ENCODE measurements at places on chromosomes 11 and 22.

DNA sequence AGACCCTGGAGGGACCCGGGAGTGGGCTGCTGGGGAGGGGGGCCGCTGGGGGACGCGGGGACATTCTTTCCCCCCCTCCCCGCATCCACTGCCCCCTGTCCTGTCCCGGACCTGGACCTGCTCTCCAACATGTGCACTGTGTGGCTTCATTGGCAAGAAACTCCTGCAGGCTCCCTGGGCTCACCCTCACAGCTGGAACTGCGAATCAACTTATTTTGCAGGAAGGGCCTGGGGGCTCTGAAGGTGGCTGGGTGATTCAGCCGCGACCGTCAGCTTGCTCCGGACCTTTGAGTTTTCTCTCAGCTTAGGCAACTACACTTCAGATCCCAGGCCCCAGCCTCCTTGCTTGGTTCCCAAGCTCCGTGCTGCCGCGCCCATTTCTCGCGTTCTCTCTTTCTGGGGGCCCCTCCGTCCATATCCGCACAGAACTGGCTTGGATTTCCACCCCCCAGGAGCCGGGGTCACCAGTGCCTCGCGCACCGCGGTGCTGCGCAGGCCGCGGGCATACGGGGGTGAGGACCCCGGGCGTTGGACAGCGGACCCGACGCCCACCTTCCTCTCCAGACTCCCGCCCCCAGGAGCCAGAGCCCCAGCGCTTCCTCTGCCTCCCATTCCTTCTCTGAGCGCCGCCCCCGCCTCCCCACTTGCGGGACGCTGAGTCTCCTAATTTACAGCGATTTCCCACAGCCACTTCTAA is 471 bp upstream of the AHNAK start:
- DNase-seq, result no peak

DNA sequence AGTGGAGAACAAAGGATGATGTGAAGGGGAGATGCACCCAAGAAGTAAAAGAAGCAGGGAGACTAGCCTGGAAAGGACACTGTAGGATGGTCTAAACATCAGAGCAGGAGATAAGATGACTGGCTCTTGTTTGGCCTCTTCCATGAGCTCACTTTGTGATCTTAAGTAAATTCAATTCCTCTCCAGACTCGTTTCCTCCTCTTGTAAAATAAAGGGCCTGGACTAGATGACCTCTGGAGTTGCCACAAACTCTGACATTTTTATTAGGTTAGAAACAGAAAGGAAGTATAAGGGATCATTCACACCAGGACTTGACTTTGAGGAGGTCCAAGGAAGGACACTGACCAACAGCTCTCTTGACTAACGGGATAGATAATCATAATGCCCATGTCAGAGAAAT is 60.2 kb upstream of the SCUBE2 start:
- no peak for DNase-seq

DNA sequence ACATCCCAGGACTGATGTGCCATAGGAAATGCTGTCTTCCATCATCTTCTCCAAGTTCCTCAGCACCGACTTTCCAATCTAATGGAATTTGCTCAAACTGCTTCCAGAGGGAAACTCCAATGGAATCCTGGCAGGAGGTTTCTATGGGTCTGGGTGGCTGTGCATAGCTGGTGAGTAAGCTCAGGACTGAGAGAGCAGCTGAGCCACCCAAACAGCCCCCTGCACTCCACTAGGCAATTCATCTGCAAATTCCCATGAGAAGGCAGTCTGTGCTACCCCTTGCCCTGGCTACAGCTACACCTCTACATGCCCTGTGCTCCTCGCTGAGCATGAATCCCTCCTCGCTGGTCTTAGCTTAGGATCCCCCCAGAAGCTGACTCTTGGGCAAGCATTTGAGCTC is 127.9 kb upstream of the CSNK2A3 start:
- DNase-seq, result no peak

- no peak for DNase-seq
Observed at GRCh38 chr11:132080127-132080526, 709.7 kb downstream of the NTM start.

GRCh38 chr11:29251738-29252137 is 765.1 kb downstream of the KCNA4 start:
- DNase-seq, result no peak

DNA sequence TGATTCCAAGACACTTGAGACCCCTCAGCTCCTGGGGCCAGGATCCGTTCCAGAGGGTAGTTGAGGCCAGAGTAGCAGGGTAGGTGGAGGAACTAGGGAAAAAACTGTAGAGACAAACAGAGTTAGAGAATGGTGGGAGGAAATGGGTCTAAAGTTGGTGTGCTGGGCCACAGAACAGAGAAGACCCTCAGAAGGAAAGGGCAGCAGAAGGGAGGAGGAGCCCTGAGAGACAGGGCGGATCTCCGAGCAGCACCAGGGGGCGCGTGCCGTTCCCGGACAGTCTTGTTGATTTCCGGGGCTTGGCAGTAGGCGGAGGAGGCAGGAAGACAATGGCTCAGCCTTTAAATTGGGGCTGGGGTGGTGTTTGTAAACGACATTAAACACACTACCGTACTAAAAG is 2.4 kb upstream of the CECR2 start:
- peak; percentile 4 for DNase-seq

DNA sequence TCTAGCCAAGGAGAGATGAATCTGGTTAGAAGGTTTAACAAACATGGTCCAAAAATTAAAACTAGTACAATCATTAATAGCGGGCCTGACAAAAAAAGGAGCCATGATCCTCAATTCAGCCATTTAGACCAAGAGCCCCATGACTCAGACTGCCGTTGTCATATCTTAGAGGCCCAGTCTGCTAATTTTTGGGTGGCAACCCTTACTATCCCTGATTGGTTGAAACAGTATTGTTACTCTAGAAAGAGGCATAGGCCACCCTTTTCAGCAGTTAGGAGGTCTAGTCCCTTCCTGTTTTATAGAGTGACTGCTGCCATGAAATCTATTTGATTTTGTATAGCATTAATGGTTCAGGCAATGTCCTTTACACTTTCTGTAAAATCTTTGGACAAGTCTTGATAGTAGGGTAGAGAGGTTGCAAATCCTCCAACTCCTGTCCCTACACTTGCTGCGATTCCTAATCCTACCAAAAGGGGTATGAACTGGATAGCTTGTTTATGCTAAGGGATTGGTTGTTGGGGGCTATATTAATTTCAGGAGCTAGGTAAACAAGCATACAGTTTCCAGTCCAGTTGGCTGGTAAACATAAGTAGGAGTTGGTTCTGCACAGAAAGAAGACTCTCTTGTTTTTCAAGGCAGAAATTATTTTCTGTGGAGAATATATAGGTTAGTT is 1056.3 kb upstream of the CNTN5 start:
- no peak for DNase-seq

DNA sequence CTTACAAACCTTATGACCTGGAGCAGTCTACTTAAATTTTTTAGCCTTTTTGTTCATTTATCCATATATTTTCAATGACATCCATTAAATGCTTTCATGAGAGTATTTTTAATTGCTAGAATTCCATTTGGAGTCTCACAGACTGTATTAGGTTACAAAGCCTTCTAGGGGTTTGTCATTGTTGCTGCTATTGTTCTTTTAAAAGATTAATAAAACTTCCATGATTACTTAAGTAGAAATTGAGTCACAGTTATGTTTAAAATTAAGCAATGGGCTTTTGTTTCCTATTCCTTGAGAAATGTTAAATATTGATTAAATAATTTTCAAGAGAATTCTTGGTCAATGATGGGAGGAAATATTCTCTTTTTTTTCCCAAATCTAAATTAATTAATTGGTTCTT is 1408.4 kb upstream of the RAG2 start:
- no peak for DNase-seq

DNA sequence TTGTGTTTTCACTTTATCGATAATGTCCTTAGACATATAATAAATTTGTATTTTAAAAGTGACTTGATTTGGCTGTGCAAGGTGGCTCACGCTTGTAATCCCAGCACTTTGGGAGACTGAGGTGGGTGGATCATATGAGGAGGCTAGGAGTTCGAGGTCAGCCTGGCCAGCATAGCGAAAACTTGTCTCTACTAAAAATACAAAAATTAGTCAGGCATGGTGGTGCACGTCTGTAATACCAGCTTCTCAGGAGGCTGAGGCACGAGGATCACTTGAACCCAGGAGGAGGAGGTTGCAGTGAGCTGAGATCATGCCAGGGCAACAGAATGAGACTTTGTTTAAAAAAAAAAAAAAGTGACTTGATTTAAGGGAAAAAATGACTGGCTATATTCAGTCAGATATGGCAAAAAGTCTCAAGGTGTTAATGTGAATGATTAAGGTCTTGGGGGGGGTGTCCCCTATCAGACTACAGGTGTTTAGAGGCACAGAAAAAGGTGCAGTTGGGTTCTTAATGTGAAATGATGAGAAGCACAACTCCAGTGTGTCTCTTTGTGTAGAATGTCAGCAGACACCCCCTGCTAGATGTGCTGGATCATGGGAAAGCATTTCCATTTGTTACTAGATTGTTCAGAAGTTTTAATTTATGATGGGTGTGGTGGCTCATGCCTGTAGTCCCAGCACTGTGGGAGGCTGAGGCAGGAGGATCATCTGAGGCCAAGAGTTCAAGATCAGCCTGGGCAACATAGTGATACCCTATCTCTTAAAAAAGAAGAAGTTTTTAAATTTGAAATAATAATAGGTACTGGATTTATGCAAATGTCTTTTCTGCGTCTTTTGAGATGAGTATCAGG is 17.0 kb downstream of the NEAT1 start:
- DNase-seq, result peak; percentile 19

- no peak for DNase-seq
Observed at GRCh38 chr22:33105501-33105911, 47.3 kb upstream of the SYN3 start.

DNA sequence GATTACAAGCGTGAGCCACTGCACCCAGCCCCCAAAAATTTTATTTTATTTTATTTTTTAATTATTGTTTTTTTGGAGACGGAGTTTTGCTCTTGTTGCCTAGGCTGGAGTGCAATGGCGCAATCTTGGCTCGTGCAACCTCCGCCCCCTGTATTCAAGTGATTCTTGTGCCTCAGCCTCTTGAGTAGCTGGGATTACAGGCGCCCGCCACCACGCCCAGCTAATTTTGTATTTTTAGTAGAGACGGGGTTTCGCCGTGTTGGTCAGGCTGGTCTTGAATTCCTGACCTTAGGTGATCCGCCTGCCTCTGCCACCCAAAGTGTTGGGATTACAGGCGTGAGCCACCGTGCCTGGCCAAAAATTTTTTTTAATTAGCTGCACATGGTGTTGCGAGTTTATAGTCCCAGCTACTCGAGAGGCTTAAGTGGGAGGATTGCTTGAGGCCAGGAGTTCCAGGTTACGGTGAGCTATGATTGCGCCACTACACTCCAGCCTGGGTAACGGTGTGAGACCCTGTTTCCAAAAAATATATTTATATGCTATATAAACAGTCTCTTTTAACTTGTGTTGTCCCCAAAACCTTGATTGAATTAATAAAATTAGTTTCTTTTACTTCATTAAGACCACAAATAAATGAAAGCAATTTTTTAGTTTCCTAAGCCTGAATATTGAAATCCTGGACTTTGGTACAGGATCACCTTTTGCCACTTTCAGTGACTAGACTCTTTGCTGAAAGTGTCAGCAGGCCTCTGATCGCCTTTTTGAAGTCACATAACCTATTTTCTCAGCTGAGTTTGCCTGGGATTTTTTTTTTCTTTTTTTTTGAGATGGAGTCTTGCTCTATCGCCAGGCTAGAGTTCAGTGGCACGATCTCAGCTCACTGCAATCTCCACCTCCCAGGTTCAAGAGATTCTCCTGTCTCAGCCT is 16.2 kb downstream of the ATG13 start:
- DNase-seq, result no peak

DNA sequence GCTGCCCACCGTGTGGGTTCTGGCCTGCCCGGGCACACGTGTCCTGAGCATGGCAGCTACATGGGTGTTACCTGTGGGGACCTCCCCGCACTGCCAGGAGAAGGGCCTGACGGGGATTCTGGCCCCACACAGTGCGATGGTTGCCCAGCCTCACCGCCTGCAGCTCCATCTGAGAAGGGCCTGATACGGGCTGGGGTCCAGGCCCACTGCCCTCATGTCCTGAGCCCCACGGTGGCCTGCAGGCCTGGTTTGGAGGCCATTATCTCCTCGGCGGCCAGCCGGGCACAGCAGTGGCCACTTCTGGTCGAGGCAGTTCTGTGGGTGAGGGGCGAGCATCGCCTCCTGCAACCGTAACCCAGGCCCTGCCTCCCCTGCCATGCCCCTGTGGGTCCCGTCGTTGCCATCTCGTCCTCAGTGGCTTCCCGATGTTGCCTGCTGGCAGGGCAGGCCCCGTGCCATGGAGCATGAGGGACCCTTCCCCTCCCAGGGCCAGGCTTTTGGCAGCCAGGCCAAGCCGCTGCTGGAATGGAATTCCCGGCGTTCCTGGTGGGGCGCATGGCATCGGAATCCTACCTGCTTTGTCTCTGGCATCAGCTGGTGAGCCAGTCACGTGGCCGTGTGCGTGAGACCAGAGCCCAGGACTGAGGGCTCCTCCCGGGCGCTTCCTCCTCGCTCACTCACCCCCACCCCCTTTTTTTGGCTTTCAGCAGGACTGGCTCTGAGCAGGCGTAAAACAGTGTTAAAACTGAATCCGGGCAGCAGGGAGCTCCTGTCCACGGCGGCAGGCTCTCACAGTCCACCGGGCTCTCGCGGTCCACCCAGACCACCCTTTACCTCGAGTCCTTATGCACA is 71.9 kb upstream of the PPARA start:
- no peak for DNase-seq

DNA sequence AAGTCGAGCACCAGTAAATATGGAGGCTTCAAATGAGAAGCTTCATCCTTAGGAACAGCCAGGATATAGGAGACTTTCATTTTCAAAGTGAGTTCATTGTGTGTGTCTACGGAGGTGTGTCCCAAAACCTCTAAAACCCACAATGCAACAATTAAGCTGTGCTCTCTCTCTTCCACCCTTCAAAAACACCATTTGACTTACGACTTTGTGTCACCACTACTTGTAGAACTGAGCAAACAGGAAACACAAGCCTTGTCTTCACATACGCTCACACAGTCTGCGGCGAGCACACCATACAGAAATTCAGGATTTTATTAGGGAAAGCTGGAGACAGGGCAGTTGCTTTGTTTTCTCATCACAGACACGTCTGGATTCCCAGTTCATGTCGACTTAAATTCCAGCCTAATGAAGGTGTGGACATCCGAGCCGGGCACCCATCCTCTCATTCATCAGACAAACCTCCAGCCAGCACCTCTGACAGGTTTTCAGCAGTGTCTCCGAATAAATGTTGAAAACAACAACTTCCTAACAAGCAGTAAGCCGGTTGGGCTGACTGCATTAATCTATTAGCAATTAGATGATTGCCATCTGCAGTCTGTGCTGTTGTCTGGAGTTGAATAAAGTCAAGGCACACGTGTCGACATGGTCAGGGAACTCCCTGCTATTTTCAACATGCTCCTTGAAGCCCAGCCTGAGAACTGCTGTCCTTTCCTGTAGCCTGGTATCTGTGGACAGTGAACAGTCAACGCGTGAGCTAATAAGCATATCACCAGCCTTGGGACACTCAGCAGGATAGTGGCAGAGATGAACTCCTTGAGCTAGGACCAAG is 1411.1 kb downstream of the BRD1 start:
- DNase-seq, result no peak

DNA sequence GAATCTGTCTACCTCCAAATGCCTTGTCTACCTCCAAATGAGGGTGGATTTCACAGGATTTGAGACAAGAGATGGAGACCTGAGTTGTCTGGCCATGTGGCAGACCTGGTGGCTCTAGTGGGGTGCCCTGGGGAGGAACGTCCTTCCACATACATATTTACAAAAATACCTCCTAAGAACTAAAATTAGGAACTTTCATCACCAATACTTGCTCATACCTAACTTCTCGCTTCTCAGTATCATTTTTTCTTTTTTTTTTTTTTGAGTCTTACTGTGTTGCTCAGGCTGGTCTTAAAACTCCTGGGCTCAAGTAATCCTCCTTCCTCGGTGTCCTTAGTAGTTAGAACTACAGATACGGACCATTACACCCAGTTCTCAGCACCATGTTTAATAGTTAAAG is 117.9 kb downstream of the MED15 start:
- DNase-seq, result no peak

GRCh38 chr11:15541079-15541478 is 426.4 kb downstream of the INSC start:
- no peak for DNase-seq

Measured in CD4-positive, alpha-beta T cell treated with Interleukin-17A for 1 hour (primary cell).